ENCODE measurements at places on chromosomes 12 and 14. TPM values are rescaled to one million over a fixed set of nuclear protein-coding genes. Genes with fewer than 3 reads are reported as not detected.
A peak's percentile ranks its signal among the peaks of the same experiment; 100 is the strongest.

GRCh38 chr12:30537228-30537627 is 158.4 kb downstream of the IPO8 start:
- no peak for DNase-seq

DNA sequence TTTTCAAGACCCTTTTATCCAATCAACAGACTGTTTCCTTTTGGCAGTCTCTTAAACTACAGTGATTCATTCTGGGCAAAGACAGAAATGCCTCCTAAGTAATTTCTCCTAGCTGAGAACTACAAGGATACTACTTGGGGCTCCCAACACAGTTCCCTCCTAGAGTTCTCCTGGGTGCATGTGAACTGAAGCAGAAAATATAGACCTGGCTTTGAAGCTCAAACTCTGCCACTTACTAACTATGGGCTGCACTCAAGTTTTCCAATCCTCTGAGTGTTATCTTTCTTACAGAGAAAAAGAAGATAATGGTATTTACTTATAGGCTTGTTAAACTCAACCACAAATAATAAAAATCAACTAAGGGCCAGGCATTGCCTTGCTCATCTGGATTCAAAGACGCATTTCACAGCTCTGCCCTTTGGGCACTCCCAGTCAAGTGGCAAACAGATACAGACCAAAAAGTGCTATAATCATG is 97.6 kb downstream of the EFCAB11 start:
- peak; percentile 94 for DNase-seq

Gene IQSEC3
- under 0.01 TPM for total RNA-seq

Gene OTUB2
- 0.97 TPM for total RNA-seq

Gene SLC22A17
- 14.8 TPM for total RNA-seq

Gene KRT2
- not detected for total RNA-seq

DNA sequence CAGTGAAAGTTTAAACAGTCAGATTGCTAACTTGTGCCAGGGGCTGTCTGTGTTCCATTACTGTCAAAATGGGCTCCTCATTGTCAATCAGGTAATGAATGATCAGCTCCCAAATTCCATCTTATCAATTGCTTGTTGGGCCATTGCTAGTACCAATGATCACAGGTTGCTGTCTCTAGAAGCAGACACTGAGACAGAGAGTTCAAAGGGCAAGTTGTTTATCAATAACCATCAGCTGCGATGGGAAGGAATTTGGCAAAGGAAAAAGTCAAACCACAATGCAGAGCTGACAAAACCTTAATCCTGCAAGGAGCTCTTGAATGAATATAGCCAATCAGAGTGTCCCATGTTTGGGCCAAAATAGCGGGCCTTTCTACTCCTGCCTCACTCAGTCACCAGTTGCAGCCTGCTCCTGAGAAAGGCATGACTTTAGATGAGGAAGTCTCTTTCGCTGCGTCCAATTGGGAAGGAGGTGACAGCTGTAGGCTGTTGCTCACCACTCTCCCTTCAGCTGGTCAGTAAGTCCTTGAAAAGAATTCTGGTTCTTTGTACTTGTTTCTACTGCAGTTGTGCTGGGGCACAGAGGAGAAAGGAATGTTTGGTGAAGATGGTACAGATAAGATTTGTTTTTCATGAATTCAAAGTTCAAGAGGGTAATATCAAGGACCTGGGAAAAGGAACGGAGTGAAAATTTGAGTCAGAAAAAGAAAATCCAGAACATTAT is 179.2 kb upstream of the PDE3A start:
- DNase-seq: peak; percentile 28

Gene TBC1D30
- total RNA-seq: under 0.01 TPM

DNA sequence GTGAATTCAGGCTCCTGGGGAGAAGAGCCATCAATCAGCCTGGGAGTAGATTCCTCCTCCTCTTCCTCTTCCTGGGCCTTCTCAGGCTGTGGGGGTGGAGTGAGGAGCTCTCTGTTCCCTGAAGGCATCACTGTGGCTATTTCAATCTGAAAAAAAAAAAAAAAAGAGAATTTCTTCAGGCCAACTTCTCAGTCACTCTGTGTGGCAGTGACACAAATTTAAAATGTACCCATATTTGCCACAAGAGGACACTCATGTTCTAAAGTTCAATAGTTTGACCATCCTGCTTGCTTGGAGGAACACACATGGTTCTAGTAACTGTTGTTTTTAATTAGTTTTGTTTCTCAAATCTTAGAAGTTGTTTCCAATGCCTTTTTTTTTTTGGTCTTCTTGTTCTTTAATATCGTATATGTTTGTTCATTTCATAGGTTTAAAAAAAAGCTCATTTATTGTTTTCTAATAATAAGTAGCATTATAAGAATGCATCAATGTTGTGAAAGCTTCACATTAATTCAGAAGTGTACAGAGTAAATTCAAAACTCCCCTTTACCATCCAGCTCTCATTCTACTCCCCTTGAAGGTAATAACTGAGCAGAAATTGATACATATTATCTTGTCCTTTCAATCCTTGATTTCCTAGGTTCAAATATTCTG is 23.3 kb upstream of the CCER1 start:
- peak; percentile 82 for DNase-seq

Gene FGF6
- not detected for total RNA-seq

GRCh38 chr14:23831596-23831995 is 122.0 kb upstream of the DHRS4 start:
- DNase-seq: no peak

Gene KRT8
- 57.0 TPM for total RNA-seq

DNA sequence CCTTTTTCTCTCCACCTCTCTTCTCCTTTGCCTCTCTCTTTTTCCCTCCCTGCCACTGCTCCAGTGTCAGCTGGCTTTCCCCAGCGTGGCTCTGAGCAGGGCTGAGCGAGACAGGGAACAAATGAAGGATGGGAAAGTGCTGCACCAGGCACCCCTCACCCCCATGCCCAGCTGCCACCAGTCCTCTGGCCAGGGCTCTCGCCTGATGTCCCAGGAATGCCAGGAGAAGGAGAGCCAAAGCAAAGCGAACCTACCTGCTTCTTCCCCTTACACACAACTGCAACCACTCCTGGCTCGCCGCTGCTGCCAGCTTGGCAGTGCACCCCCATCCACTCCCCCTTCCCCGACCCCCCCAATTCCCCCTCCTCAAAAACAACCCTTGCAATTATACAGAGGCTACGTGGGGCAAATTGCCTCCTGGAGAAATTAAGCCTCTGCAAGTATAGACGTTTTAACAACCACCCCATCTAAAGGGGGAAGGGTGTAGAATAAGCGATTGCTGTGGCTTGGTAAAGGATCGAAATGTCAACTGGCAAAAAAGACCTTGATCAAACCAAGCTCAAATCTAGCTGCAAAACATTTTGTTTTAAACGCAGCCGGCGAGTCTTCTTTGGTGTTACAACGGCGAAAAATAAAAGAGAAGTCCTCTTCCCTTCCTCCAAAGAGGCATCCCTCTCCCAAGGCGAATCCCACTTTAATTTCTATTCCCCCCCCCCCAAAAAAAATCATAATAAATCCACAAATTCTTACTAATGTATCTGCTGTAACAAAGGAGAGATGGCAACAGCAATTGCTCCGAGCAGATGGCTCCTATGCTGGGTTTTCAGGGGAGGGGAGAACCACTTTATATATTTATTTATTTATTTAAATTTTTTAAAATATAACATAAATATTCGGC is 2.9 kb downstream of the BCL11B start:
- DNase-seq: no peak

- DNase-seq: no peak
These were observed 44.3 kb downstream of the SCN8A start for GRCh38 chr12:51635346-51635745.

Gene SPX
- under 0.01 TPM for total RNA-seq

DNA sequence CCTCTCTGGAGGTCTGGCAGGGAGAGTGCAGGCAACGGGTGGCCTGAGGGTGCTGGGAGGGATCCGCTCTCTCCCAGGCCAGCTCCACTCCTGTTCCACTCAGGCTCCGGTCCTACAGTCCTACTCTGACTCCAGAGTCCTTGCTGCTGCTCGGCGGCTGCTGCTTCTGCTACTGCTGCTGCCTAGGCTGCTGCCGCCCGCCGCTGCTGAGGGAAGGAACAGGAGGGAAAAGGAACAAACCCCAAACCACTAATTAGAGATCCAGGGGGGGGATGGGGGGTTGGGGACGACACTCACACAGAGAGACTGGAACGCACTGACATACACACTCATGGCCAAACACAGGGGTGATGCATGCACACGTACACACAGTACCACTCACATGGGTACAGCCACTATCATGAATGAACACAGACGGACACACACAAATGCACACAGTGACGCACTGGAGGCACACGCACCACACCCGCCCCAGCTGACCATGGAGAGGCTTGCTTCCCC is at the start of gene SP7:
Gene SP7, minus strand, starts transcription at position 174 of the 501 bp plus-strand sequence. CDS start 708 bp downstream, outside the sequence.
- DNase-seq: no peak

DNA sequence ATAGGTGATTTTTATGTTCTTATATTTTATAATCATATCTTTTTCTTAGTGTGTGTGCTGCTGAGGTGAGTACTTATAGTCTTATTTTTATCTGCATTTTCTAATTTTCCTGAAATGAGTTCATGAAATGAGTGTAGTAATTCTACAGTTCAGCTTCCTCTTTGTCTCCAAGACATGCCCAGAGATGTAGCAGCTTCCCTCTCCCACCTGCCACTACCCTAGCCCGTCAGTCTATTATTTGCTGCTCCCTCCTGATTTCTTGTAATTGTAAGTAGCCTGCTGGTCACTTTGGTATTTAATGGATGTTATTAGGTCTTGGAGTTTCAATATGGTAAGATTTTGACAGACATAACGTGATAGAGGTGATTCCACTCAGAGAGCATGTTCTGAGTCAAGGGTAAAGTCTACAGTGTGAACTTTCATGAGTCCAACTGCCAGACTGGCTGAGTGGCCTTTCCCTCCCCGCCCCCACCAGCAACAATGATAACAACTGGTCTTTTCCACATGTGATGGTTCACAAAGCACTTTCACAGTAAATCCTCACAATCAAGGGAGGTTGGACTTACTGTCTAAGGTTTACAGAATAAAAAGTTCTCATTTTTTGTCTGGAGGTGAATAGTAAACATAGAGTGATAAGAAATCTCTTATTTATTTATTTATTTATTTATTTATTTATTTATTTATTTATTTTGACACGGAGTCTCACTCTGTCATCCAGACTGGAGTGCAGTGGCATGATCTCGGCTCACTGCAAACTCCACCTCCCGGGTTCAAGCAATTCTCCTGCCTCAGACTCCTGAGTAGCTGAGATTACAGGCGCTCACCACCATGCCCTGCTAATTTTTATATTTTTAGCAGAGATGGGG is 4.2 kb upstream of the RIPK3 start:
- DNase-seq: peak; percentile 37

GRCh38 chr12:103667125-103667524 is 80.1 kb downstream of the STAB2 start:
- DNase-seq: no peak

Gene ANO2
- total RNA-seq: 0.43 TPM
